ENCODE measurements at places on chromosomes 13 and 19.

DNA sequence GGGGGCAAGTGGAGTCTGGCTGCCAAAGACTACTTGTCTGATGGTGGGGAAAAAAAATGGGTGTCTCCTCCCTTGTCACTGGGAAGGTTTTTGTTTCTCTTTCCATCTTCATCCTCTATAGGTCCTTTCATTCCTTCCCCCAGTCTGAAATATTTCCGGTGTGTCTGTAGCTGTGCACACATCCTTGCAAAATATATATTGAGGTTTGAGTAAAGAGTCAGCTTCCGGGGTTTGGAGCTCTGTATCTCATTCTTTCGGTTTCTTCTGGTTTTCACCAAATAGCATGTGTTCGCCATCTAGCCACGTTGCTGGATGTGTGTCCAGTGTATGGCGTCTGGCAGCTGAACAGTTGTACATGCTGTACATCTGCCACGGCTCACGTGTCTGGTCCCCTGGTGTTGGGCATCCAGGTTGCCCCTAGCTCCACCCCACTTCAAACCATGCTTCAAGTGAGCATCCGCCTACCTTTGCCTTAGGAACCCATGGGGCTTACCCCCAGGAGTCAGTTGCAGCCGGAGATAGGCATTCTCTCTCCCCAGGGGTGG, 142.2 kb downstream of the SIPA1L3 start:
- no peak for DNase-seq

- peak; percentile 14 for DNase-seq
These were observed 310.9 kb downstream of the ZNF536 start for GRCh38 chr19:30682999-30683536.

- peak; percentile 23 for DNase-seq
These were observed 67.2 kb upstream of the FNDC3A start for GRCh38 chr13:48908381-48909055.

DNA sequence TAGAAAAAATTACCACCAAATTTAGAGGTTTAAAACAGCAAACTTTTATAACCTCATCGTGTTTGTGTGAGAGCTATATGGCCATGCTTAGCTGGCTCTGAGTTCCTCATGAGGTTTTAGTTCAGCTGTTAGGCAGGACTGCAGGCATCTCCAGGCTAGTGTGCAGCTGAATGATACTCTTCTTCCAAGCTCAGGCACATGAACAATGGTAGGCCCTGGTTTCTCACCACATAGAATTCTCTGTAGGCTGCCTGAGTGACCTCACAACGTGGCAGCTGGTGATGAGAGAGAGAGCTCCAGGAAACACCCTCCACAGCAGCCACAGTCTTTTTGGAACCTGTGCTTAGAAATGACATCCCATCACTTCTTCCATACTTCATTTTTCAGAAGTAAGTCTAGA, 540.6 kb upstream of the MIR17HG start:
- DNase-seq: no peak

- DNase-seq: no peak
These were observed 38.2 kb downstream of the IGFL2 start for GRCh38 chr19:46186101-46186716.

DNA sequence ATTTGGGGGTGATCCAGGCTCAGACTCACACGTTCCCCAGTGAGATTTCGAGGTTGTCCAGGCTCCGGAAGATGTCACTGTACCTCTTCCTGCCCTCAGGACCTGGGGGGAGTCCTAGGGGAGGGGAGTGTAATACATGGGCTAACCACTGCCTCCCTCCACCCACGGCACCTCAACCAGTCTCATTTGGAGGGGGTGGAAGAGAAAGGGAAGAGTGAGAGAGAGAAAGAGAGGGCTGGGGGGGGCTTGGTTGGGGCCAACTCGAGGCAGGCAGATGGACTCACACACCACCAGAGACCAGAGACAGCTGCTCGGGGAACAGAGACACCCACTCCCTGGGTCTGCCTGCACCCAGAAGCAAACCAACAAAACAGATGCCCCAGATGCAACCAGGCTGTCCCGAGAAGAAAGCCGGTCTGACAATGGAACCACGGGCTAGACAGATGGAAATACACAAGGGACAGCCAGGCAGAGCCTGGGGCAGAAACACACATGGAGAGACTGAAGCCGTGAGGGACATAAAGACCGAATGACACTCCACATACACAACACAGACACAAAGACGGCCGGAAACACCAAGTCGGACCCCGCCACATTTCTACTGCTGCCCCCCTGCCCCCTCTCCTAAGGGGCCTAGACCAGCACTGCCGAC, 825 bp downstream of the GMIP start:
- no peak for DNase-seq

DNA sequence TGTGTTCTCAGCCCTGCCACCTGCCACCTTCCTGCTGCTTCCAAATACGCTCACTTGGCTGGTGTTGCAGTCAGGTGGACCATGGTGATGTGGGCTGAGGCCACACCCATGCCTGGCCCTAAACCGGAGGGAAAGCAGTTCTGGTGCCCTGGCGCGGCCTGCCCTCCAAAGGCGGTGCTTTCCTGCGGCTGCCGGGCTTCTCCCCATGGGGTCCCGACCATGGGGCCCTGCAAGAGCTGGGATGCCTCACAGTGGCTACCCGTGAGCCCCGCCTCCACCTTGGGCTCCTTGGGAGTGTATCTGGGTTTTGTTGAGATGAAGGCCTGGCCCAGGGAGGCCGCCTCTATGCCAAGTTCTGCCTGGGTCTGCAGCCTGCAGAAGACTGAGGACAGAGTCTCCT, 73.7 kb downstream of the ERICH6B start:
- DNase-seq: no peak

DNA sequence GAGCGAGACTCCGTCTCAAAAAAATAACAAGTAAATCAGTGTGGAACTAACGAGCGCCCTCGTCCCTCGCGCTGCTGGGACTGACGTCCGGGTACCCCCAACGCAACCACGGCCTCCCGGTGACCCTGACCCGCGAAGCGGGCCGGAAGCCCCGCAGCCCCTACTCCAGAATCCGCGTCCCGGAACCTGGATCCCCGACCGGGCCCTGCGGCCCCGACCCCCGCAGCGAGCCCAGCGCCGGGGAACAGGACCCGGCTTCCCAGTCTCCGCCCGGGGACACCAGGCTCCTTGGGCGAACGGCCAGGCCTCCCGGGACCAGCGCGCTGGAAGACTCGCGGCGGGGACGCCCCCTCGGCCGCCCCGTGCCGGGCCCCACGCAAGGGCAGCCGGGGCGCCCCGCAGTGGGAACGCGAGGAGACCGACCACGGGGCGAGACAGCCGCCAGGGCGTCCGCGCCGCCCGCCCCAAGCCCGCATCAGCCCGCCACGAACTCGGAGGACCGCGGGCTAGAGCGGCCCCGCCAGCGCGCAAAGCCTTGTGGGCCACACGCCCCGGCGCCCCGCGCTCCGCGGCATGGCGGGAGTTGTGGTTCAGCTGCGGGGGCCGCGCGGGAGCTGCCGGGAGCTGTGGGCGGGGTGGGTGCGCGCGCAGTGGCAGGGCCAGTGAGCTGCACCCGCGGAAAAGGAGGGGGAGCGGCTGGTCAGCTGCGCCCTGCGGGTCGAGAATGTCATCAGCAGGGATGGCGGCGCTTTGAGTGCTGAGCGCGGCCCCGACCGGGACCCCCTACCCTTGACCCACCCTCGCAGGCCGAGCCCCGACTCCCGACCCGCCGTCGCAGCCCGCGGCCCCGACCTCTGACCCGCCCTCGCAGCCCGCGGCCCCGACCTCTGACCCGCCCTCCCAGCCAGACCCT, 7.5 kb upstream of the MADCAM1 start:
- DNase-seq: peak; percentile 73

DNA sequence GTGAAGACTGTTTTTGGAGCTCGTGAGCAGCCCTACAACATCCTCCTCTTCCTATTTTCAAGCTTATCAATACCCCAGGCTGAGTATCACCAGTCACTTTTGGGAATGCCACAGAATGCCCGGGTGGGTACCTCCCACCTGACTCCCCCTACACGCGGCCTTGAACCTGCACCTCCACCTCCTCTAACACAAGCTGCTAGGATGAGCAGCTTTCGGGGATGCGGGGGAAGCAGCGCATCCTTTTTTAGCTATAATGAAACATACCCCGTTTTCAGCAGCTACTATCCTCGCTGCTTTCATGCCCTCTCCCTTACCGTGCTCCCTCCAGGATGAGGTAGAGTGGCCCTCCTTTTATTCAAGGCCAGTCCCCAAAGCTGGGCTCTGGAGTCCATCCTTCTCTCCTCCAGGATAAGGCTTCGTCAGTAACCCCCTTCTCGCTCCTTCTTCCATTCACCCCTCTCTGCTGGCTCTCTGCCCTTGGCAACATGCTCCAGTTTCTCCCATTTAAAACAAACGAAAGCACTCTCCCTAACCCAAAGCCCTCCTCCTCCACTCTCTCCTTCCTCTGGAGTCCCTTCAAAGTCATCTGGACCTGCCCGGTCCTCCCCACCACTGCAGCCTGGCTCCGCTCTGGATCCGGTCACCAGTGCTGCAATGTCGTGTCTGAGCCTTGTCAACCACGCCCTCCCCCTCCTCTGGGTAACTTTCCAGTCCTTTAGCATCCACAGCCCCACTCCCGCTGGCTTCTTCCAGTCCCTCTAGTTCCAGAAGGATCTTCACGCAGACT, 55.3 kb downstream of the STK24 start:
- no peak for DNase-seq

Measured in thoracic aorta (tissue), 2 donors.